Stimulated activated CD4-positive, alpha-beta T cell treated with anti-CD3 and anti-CD28 coated beads, Interleukin-1b, Interleukin-23, amount 100 ng/mL, for 4 hours (primary cell): ENCODE measurements at places on chromosomes 4 and X.

GRCh38 chr4:8157944-8158709, 486 bp downstream of the ABLIM2 start:
- DNase-seq = no peak

DNA sequence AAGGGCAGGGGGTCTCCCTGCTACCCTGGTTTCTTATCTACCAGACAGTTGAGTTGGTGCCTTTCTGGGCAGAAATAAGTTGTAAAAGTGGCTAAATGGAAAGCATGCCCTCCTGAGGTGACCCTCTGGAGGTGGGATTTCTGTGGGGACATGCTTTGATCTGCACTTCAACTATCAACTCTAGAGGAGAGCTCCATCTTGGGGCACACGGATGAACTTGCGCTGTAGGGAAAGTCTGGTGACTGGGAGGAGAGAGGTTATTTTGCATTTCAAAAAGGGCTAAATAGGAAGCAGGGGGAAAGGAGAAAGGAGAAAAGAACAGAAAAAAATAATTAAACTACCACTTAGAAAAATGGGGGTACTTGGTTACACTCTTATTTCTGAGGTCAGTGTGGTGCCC, 12.7 kb upstream of the RHOXF2B start:
- no peak for DNase-seq

DNA sequence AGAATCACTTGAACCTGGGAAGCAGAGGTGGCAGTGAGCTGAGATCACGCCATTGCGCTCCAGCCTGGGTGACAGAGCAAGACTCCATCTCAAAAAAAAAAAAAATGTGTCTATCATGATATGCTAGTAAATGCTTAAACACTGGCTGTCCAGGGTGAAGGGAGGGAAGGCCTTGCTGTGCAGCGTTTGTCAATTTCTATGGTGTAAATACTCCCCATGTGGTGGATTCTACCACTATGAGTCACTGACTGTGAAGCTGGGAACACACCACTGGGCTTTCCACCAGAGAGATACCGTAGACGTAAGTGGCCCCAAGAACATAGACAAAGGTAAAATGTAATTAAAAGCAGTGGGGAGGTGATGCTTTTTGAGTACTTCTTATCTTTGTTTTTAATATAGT, 51.3 kb upstream of the LEF1 start:
- DNase-seq = no peak

- DNase-seq = no peak
Measured at GRCh38 chr4:44662623-44663005, 11.2 kb upstream of the YIPF7 start.

GRCh38 chr4:54063737-54064316, 578 bp downstream of the CHIC2 start:
- DNase-seq = peak; percentile 5

- no peak for DNase-seq
Measured at GRCh38 chr4:38366456-38366855, 297.5 kb upstream of the KLF3 start.

- DNase-seq = no peak
Measured at GRCh38 chr4:60808726-60809485, 391.2 kb upstream of the ADGRL3 start.

DNA sequence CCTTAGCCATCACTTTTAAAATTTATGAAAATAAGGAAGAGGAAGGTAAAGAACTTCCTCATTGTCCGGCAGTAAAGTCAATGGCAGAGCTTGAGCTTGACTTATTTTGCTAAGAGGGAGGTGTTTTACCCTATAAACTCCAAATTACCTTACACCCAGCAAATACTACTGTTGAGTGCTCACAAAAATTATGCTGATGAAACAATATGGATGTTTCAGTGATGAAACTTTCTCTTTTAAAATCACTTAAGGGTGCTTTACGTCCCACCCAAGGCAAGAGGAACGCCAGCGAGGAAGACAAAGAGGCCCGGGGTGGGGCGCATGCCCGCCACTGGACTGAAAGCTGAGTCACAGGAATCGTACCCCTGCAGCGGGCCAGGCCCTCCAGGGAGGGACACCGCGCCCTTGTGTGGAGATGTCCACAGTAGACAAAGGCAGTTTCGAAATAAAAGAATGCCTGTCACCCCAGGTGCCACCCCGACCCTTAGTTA, 560 bp upstream of the TMSB4X start:
- DNase-seq = no peak
